ENCODE measurements at places on chromosomes 7 and 10.

GRCh38 chr10:34526186-34526585, 288.9 kb downstream of the PARD3 start:
- no peak for DNase-seq

DNA sequence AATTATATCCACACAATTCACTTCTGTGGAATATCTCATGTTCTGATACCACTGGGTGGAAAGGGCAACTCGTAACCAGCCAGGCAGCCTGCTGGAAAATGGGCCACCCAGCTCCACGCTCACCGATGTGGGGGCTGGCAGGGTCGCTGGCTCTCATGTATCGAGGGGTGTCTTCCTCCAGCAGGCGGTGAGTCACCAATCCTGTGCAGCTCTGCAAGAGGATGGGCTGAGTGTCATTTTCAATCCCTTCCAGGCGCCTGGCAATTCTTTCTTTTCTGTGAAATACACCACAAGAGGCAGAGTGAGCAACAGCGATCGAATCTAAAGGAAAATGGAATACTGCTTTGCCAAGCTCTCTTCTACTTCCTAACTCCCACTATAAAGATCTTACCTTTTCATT, 80.1 kb downstream of the SVIL start:
- DNase-seq: no peak

DNA sequence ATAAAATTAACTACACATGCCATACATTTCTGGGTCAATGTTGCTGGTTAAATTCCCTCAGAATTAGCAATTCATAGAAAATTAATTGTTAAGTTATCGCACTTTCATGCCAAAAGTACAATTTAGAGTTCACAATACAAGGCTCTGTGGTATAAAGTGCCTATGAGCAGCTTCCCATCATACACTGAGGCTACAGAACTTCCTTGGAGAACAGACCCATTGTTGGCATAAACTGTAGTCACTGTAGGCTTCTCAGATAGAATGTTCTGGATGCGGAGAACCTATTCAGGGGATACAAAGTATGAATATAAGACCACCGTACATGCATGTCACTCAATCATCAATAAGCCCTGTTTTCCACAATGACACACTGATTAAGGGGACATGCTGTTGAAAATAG, 9.0 kb upstream of the PON3 start:
- no peak for DNase-seq

DNA sequence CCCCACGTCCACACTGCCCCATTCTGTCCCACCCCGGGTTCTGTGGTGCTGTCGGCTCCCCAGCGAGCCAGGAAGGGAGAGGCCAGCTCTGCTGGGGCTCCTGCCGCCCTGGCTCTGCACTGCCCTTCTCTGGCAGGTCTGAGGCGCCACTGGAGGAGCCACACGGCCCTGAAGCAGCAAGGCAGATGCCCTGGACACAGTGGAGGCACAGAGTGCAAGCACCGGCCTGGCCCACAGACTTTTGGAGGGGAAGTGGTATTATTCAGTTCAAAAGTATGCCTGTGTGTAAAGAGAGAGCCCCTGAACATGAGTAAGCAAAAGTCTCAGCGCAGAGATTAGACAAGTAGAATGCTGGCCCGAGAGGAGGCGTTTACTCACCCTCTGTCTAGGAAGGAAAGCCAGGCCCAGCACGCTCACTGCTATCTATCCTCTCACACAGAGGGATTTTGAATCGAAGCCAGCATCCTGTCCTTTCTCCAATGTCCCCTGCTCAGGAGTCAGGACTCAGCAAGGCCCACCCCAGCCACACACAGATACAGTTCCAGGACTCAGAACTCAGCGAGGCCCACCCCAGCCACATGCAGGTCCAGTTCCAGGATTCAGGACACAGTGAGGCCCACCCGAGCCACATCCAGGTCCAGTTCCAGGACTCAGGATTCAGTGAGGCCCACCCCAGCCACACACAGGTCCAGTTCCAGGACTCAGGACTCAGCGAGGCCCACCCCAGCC, 115.0 kb downstream of the EGFR start:
- DNase-seq: no peak

- DNase-seq: no peak
These were observed 20.7 kb downstream of the LBX1 start for GRCh38 chr10:101208543-101208942.

DNA sequence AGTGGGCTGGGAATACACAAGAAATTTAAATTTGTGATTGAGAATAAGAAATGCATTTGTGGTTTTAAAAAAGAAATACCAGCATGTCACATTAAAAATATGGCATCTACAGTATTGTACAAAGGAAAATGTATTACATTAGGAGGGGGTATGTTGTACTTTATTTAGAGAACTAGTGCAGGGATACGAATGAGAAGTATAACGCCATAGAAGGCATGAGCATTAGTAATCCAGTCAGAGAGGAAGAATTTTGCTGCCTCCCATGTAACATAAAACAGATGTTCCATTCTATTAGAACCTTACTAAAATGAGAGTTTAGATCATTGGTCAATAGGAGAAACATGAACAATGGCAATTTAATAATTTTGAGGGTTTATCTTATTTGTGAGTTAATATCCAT, 182.2 kb downstream of the ADK start:
- DNase-seq: no peak

DNA sequence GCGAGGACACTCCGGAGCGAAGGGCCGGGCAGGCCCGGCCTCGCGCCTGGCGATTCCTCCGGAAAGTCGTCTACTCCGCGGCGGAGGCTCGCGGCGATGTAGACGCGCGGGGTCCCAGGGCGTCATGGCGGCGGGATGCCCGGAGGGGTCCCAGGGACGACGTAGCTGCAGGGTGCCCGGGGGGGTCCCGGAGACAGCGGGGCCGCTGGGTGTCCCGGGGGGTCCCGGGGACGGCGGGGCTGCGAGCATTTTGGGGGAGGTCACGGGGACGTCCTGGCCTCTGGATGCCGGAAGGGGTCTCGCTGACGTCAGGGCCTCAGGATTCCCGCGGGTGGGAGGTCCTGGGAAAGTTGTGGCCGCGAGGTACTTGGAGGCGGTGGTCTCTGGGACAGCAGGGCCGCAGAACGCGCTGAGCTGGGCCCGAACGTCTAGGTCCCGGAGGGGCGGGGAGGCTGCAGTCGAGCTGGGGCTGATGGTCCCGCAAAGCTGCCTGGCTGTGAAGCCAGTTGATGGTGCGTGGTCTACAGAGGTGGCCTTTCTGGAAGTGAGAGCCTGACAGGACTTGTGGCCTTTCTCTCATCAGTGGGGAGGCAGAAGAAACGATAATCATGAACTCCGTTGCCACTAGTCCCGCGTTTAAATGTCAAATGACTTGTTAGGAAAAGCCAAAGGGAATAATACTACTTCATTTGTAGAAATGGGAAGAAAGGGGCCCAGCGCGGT, 637 bp downstream of the HSPA14 start:
- peak; percentile 17 for DNase-seq

DNA sequence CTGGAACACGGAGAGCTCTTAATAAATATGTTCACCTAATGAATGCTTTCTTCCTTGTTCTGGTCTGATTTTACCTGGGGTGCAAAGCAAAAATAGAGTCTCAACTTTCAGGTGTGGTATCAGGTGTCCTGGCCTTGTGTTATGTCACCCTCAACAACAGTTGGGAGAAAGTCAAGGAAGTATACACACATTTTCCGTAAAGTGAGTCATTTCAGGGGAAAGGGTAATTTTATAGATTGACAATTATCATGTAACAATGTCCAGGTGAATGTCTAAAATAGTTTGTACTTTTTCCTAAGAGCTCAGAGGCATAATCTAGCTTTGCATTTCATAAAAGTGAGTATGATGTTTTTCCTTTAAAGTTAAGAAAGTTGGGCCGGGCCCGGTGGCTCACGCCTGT, 287.4 kb downstream of the SKIDA1 start:
- no peak for DNase-seq

GRCh38 chr7:93890041-93890463, 501 bp downstream of the TFPI2 start:
- DNase-seq: no peak

GRCh38 chr10:110774069-110775019, 97.4 kb upstream of the PDCD4 start:
- DNase-seq: no peak

DNA sequence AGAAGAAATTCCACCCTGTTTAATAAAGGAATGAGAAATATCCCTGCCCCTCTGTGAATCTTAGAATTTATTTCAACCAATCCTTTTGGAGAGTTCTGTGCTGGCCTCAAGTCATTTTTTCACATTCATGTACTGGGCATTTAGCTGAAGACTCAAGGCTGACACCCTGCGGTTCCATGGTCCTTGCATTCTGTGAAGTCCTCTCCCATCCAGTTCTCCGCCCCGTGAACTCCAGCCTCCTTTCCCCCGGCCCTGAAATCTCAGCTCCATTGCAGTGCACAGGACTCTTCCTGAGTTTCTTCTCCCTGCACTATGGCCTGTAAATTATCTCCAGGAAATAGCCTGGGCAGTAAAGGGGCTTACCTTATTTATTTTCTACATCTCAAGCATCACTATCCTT, 183.0 kb upstream of the KCND2 start:
- DNase-seq: no peak

GRCh38 chr7:25900877-25901276, 251.1 kb upstream of the NFE2L3 start:
- no peak for DNase-seq

DNA sequence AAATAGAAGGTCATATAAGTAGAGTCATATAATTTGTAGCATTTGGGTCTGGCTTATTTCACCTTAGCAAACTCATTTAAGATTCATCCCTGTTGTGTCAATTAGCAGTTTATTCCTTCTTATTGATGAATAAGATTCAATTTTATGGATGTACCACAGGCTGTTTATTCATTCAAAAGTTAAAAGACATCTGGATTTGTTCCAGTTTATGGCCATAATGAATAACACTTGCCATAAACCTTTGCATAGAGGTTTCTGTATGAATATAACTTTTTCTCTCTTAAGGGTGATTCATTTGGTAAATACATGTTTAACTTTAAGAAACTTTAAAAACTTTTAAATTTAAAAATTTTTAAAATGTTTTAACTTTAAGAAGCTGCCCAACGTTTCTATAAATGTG, 66.4 kb downstream of the CPED1 start:
- no peak for DNase-seq

DNA sequence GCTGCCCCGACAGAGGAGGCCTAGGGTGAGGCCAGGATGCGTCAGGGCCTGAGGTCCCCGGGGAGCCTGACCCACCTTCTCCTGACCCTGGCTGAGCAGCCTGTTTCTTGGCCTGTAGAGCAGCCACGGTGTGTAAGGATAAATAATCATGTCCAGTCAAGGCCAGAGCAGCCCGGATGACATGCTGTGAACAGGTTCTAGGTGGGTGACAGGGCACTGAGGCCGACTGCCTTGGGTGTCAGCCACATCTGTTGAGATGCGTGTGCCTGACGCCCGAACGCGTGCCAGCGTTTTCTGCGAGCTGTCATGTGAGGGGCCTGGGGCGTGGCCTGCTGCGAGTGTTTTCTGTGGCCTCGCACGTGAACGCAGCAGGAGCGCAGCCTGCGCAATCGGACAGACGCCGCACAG, 118.3 kb downstream of the FAM53B start:
- no peak for DNase-seq

DNA sequence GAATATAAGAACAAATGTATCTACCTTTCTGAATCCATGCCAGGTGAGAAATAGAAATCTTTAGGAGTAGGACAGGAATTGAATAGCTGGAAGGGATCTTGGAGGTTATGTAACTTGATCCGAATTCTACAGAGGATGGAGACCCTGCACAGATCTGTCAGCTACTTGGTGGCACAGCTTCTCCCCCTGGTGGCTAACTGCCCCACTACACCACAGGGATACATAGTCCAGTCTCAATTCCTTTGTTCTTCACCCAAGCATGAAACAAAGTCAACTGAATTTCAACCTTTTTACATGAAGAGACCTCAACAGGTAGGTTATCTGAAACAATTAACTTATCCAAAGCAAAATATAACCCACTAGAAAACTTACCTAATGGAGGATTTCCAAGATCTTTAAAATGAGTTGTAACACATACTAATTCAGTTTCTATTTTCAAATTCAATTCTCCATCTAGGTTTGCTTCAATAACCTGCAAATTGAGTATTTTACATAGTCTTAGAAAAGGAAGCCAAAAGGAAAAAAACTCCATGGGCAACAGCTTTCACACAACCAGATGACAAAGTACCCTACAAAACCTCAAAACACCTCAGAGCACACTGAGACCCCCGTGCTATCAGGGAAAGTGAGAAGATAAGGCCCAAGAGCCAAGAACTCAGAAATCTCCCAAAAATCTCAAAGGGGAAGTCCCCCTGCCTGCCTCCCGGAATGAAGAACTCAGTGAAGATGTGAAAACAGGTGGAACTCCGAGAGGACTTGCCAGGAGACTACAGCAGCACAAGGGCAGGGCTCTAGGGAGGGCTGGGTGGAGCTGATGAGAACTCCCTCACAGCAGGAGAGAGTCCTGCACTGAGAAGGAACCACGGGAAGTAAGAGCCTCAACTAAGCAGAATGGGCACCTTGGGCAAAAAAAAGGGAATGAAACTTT, 10.3 kb downstream of the HUS1 start:
- peak; percentile 50 for DNase-seq

DNA sequence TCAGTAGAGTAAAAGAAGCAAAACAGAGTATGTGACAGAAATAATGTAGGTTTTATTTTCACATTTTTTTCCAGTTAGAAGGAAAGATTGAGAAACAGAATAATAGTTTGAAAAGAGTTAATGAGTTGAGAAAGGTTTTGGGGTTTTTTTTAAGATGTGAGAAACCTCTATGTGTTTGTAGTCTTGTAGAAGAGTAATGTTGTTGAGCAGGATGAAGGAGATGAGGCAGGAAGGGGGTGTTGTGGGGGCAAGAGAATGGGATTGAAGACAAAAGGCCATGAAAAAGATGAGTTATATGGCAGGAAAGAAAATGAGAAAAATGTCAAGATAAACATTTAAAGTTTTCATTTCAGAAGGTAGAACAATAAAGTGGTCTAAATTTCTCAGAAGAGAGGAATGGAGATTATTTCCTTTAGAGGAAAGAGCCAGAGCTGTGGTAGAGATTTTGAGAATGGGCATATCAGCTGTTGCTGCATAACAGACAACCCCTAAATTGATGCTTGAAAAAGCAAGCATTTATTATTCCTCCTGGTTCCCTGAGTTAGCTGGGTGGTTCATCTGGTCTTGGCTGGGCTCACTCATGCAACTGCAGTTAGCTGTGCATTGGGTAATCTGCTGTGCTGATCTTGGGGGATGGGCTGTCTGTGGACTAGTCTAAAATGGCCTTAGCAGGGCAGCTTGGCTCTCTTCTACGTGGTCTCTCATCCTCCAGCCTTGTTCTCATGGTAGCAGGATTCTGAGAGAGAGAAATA, 27.1 kb downstream of the PCGF5 start:
- DNase-seq: no peak

DNA sequence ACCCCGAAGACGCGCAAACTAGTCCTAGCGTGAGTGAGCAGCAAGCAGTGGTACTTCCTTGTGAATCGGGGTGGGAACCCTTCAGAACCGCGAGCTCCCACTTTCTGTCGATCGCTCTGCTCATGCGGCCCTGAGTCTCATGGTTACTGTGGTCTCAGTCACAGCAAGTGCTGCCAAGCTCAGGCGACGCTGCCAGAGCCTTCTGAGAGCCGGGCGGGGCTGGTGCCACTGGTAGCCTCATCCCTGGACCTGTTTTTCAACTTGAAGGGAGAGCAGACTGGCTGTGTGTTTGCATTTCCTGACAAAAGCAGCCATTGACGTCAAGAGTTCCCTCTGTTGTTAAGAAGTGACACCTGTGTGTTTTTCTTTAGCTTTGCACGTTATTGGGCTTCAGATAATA, 32.9 kb upstream of the BHLHA15 start:
- no peak for DNase-seq

Data from stimulated activated CD4-positive, alpha-beta T cell treated with anti-CD3 and anti-CD28 coated beads, Interleukin-12 subunit alpha, Interleukin-12 subunit beta, amount 100 ng/mL, for 4 hours (primary cell).